ENCODE measurements at places on chromosomes 5 and 9.

GRCh38 chr9:14214693-14215092, 99.2 kb downstream of the NFIB start:
- no peak for DNase-seq

- no peak for DNase-seq
These were observed 73.4 kb upstream of the PPARGC1B start for GRCh38 chr5:149656576-149657182.

- no peak for DNase-seq
These were observed 78.4 kb upstream of the PAPPA start for GRCh38 chr9:116075191-116075590.

DNA sequence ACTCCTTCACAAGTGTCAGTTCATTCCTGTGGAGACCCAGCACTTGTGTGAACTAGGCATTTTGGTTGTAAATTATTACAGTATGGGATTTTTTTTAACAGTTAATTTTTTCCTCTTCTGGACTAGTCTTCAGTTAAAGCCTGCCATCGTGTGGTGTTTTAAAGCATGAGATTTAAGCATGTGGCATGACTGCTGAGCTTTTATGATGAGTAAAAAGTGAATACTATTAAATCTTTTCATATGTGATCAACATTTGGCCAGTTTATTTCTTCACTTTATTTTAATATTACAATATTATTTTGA, 25.0 kb downstream of the LMNB1 start:
- no peak for DNase-seq

- DNase-seq = no peak
These were observed 140.7 kb downstream of the C9orf50 start for GRCh38 chr9:129480227-129480626.

DNA sequence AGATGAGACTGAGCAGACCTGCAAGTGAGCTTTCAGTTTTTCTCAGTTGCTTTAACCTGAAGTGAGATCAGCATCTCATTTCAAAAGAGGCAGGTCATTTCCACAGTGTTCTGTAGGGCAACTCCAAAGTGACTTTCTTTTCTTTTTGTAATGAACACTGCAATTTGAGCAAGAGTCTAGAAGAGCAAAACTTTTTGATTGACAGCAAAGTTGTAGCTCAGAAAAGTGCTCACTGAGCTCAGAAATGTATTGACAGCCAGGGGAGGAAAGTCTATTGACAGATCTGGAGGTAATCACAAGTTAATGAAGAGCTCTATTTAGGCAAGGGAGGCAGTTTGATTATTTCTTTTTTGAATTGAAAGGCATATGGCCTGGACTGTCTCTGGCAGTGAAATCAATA, 54.6 kb downstream of the LRRC70 start:
- no peak for DNase-seq

DNA sequence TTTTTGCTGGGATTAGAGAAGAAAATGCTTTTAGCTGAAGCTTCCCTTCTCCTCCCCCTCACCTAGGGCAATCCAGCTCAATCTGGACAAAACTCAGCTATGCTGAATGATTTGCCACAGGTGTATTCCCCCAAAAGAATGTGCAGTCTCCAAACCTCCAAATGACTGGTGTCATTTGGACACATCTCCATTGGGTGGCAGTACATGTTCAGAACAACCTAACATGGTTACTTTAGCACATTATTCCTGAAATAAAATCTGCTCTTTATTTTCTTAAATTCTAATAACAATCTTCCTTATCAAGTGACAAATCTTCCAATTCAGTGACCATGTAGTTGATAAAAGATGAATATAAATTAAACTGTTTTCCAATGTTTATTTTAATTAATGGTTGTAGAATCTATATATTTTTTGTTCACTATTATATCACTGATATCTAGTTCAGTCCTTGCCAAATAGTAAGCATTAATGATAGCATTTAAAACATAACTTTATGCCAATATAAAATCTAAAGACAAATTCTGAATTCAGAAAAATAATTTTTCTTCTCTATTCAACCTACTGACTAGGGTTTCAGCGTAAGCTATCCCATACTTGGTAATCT, 61.3 kb upstream of the MOCS2 start:
- DNase-seq = no peak

- no peak for DNase-seq
These were observed 24.8 kb upstream of the ERAP2 start for GRCh38 chr5:96851312-96852062.

GRCh38 chr5:159519365-159519764, 189.1 kb upstream of the IL12B start:
- no peak for DNase-seq

- no peak for DNase-seq
These were observed 50.6 kb downstream of the PCSK5 start for GRCh38 chr9:75941066-75941465.

- DNase-seq = no peak
These were observed 36.2 kb downstream of the NEK6 start for GRCh38 chr9:124293718-124294506.

DNA sequence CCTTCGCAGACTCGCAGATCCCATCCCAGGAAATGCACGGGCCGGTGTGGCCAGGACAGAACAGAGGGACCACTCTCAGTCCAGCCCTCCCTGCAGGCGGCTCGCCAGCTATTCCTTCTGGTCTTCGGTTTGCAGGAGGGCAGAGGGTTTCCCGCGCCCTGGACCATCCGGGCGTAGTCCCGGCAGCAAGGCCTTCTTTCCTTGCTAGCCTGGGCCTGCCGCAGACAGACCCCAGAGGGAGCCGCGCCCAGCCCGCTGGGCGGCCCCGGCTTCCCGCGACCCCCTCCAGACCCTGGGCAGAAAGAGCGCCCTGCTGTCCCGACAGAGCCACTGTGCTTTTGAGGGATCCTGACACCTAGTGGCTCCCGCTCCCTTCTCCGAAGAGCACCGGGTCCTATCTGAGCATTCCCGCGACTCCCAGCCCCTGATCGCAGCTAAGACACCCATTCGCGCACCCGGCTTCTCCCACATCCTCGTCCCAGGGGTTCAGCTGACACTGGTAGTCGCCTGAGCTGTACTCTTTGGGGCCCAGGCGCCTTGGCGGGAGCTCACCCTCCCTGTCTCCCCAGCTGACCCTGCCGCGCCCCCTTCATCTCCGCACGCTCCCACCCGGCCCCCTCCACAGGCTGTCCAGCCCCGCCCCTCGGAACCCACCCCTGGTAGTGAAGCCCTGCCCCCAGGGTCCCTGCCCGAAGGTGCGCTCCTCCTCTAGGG, 1.1 kb downstream of the CFAP90 start:
- no peak for DNase-seq

- no peak for DNase-seq
These were observed at the start of gene FCN1 for GRCh38 chr9:134917431-134918373. TSS of gene FCN1 (minus strand) at chr9:134917912. CDS start at chr9:134917871, 41 bp downstream.

DNA sequence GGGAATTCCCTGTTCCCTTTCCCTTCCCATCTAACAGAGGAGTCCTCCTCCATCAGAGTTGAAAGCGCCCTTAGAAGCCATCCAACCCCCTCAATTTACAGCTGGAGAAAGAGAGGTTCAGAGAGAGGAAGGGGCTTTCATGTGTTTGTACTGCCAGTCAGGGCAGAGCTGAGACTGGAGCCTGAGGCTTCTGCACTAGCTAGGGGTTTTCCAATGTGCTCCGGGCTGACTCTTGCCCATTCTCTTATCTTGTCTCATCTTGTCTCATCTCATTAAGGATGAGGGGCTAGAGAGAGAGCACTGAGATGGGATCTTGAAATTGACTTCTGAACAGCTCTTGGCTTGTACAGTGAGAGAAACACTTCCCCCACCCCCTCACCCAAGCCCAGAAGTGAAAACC, 67.4 kb upstream of the SHB start:
- no peak for DNase-seq

- no peak for DNase-seq
These were observed 217.0 kb downstream of the PCSK5 start for GRCh38 chr9:76107482-76107881.

- DNase-seq = no peak
These were observed 12.5 kb downstream of the LHX6 start for GRCh38 chr9:122216138-122216797.

DNA sequence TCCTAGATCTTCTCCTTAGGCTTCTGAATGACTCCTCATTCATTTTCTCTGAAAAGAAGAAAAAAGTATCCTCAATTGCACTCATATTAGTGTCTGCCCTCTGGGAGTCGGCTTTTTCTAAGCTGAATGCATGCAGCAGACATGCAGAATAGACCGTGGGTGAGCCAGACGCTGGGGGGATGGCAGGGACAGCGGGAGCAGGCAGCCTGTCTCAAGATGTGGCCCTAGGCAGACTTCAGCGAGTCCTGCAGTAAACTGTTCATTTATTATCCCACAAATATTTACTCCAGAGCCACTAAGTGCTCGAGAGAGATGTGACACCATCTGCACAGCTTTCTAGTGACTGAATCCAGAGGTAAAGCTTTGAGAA, 164.9 kb upstream of the RAI14 start:
- no peak for DNase-seq

- DNase-seq = no peak
These were observed 23.2 kb downstream of the MAP3K1 start for GRCh38 chr5:56838409-56839039.

DNA sequence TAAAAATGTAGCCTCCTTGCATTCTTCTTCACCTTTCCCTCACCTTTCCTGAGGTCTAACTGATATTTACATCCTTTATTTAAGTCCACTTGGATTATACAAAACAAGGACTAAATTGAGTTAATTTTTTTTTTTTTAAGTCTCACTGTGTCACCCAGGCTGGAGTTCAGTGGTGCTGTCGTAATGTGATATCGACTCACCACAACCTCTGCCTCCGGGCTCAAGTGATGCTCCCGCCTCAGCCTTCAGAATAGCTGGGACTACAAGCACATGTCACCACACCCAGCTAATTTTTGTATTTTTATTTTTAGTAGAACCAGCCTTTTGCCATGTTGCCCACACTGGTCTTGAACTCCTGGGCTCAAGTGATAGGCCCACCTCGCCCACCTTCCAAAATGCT, 195.3 kb downstream of the BNC2 start:
- DNase-seq = no peak

- DNase-seq = no peak
These were observed 545.2 kb upstream of the ACO1 start for GRCh38 chr9:31839273-31839672.

DNA sequence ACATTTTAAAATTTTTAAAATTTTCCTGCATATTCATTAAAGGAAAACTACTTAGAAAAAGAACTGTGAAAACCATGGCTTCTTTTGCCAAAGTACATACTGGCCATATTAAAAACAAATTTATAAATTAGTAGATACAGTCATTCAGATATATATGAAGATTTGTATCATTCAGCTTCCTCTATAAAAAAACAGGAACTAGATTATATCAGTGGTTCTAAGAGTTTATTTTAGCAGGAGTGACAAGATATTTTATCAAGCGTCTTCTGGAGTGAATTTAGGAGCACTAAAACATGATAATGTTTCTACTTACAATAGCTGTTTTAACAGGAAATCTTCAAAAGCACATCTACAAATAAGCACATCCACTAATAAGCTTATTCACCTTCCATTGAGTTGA, 171.4 kb downstream of the RAPGEF6 start:
- DNase-seq = no peak

- DNase-seq = no peak
These were observed 229.3 kb downstream of the PIK3R1 start for GRCh38 chr5:68444833-68445232.

DNA sequence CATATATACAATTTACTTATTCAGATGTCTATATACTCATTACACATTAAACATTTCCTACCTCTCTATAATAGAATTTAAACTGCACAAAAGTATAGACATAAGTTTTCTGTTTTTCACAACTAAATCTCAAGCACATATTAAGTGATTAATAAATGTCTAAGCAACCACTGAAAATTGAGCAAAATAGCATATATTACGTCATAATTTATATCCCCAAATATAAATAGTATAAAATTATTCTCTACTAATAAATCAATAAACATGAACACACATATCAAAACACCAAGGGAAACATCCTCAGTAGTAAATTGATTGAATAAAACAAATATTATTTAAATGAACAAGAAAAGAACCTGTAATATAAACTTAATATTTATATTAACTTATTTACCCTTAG, 865.1 kb downstream of the CDH18 start:
- no peak for DNase-seq

- DNase-seq = no peak
These were observed 96.6 kb downstream of the MAN2A1 start for GRCh38 chr5:109786206-109786855.

DNA sequence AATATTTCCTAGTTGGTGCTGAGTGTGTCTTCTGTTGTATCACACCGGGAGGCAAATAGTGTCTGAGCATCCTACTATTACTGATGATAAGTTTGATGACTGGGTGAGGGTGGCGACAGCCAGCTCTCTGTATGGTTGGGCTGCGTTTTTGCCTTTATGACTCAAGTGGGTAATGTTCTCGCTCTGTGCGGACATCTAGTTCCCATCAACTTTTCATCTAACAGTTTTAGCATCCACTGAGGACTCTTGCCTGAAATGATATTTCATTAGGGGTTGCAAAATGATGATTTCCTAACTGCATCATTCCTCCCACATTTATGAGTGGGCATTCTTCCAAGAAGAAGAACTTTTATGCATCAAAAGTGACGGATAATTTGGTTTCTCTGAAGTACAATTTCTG, 26.5 kb downstream of the HMCN2 start:
- DNase-seq = no peak

DNA sequence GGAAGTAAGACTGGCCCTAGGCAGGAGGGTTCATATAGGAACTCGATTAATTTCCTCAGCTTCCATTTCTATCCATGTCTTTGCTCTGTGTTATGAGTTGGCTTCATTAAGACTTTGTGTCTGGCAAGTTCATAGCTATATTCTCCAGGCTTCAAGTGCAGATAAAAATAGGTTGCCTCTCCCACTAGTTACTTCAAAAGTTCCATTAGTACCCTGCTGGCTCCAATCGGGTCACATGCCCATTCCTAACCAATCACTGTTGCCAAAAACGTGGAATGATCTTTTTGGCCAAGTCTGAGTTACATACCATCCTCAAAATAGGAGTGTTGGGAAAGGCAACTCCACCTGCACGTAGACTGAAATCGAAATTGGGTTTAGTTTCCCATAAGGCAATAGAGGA, 13.8 kb upstream of the SPATA31D1 start:
- no peak for DNase-seq

- DNase-seq = no peak
These were observed 119.9 kb downstream of the EHMT1 start for GRCh38 chr9:137738703-137739102.

DNA sequence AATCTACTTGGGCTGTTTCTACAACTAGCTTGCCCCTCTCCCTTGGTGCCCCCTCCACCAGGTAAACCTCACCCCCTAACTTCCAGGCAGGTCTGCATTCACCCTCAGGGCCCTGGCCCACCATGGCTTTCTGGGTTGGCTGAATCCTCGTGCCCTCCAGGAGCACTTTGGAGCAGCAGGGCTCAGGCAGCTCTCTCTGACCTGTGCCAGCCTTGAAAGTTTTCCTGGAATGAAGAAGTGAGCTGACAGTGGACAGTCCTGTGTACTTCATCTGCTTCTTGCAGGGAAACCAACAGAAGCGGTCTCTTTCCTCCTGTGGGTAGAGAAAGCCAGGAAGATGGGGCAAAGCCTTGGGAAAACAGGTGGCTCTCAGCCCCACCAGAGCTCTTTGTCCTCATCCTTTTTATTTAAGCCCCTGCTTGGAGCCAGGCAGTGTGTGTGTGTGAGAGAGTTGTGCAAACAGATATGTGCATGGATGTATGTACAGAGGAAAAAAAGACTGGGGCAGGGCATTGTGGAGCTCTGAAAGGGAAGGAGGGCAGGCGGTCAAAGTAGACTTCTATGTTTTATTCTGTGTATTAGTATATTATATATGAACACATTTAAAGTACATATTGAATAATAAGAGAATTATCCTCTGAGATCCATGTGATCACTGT, 62.3 kb upstream of the SPRY4 start:
- DNase-seq = no peak

Measured in anterior cingulate cortex (tissue), 58 donors.